ENCODE measurements at places on chromosomes 2 and 18.

DNA sequence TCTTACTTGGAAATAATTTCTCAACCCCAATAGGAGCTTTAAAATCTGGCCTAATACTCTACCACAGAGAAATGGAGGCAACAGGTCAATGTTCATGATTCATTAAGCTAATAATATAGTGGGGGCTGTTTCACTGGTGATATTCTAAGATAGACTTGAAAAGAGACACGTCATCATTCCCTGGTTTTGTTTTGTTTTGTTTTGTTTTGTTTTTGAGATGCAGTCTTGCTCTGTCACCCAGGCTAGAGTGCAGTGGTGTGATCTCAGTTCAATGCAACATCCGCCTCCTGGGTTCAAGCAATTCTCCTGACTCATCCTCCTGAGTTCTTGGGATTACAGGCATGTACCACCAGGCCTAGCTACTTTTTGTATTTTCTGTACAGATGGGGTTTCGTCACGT lies 37.5 kb upstream of the SOS1 start:
- DNase-seq = no peak

- no peak for DNase-seq
Observed at GRCh38 chr2:207682557-207682956, 28.9 kb upstream of the CCNYL1 start.

DNA sequence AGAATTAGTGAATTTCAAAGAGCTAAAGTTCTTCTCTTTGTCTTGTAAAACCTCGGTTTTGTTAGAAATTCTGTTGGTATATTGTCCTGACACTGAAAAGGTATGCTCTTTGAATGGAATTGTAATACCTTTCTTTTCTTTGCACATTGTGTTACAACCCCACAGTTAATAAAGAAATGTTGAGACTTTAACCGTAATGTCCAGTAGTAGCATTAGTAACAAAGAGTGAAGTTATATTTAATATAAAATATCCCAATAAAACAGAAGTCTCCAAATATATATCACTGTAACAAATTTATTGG lies 69.8 kb downstream of the EHBP1 start:
- no peak for DNase-seq

DNA sequence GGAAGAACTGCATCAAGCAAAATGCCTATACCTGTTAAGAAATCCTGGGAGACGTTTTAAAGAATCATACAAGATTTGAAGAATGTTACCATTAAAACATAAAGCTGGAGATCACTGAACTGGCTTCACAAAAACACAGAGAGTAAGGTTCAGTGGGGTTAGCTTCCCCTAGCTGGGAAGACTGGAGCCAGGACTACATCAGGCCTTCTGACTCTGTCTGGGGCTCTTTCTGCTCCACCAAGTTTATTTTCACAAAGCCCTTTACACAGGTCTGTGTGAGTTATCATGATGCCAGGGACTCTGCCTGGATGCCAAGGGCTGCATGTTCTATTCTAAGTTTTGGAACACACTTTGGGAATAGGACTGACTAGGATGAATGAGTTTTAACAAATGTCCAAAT lies 47.3 kb upstream of the DNER start:
- DNase-seq = no peak

DNA sequence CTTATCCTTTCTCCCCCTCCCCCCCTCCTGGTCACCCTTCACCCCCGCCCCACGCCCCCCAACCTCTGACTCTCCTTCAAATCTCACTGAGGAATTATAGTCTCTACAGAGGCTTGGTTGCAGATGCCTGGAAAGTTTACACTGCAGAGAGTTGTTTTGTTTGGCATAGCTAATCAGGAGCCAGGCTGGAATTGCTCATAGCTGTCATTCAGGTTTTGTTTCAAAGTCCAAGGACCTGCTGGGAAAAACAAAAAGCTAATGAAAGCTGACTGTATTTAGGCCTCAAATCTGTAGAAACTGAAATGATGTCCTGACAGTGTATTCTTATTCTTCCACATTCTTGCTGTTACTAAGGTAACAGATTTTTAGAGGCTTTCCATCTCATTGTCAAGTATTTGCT lies 22.6 kb downstream of the GREB1L start:
- DNase-seq = peak; percentile 48

GRCh38 chr2:105438104-105438929 lies 39.5 kb upstream of the FHL2 start:
- no peak for DNase-seq

- DNase-seq = no peak
Observed at GRCh38 chr18:65175681-65176080, 575.1 kb upstream of the CDH7 start.

DNA sequence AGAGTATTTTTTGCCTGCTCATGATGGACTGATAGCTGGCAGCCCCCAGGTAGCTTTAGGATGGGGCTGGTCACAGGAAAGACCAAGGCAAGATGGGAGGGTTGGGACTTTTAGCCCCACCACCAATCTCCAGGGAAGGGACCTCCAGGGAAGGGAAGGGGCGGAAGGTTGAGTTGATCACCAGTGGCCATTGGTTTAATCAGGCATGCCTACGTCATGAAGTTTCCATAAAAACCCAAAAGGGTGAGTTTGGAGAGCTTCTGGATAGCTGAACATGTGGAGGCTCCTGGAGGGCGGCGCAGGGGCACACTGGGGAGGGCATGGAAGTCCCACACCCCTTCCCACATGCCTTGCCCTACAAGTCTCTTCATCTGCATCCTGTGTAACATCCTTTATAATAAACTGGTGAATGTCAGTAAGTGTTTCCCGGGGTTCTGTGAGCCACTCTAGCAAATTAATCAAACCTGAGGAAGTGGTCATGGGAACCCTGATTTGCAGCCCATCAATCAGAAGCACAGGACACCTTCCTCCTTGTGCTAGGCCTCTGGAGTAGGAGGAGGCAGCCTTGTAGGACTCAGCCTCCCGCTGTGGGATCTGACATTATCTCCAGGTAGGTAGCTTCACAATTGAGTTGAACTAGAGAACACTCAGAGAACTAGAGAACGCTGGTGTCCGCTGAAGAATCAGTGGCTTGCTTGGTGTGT lies 30.3 kb downstream of the RAB31 start:
- DNase-seq = no peak

DNA sequence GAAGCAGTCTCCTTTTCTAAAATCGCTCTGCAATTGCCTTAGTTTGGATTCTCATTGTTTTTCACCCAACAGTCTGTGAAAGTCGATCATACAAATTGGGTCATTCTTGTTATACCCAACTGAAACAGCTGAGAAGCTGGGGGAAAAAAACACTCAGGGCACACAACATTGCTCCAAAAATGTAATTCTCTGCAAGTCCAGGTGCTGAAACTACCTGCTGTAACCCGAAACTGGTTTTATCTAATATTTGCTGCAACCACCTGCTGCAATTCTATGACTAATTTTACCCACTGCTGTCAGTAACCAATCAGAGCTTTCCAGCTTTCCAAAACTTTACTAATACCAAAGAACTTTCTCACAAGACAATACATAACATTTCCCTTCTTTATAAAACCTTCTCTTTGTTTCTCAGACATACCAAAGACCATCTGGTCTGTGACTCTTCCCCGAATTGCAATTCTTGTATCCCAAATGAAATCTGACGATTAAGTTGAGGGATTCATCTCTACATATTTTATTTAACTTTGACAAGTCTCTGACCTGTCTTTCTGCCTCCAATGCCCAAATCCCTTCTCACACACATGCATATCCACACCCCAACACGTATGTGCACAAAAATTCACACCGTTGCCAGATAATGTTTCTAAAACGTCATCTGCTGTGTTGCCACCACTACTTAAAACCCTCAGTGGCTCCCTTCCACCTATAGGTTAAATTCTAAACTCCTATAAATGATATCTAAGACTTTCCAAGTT lies 198.3 kb downstream of the PIEZO2 start:
- no peak for DNase-seq

GRCh38 chr18:45652303-45653080 lies 37.2 kb downstream of the SLC14A2 start:
- DNase-seq = no peak

DNA sequence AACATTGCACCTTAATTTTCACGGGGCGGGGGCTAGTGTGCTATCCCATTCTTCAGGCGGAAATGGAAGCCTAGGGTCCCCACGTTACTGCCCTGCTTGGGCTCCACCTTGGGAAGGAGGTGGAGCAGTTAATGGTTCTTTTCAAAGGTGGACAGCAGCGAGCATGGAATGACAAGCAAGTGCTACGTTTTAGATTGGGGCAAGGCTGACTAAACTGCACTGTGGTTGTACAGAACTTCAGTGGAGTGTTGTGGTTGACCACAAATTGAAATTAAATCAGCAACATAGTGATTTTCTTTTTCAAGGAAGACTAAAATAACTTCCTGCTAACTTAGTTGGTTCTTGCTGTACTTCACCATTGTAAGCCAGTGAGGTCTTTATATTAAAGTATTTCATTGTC lies 47.0 kb downstream of the CHRNA1 start:
- no peak for DNase-seq

GRCh38 chr2:220148471-220149248 lies 521.2 kb downstream of the SLC4A3 start:
- DNase-seq = no peak

DNA sequence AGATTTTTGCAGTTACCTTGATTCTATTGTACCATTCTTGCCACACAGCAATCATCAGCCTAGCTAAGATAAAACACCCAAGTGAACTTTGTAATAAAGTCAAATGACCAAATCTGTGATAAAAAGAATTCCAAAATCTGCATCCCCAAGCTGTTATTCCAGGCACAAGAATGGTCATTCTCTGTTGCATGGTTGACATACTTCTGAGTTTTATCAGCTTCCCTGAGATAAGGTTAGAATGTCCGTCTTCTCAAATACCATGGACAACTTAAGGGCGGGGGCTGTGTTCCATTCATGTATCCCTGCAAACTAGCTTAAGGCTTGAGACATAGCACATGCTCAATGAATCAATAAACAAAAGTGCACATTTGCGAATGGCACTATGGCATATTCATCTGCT lies 8.1 kb upstream of the BMP10 start:
- DNase-seq = no peak

GRCh38 chr2:7346336-7346735 lies 429.1 kb downstream of the RNF144A start:
- DNase-seq = no peak

- no peak for DNase-seq
Observed at GRCh38 chr2:25430556-25430955, 88.8 kb upstream of the DNMT3A start.

DNA sequence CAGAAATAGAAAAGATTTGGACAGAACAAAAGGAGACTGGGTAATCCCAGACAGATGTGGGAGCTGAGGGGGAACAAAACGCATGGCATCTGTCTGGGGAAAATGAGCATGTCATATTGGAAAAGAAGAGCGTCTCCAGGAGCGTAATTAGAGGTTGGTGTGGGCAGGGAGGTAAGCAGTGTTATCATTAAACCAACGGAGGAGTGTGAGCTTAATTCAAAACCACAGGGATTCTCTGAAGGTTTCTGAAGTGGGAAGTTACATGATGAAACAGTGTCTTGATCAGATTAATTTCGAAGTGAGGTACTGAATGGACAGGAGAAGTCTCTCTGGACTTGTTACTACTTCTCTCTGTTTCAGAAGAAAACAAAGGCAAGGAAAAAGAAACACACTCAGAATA lies 53.3 kb downstream of the DTNB start:
- DNase-seq = no peak

- DNase-seq = no peak
Observed at GRCh38 chr18:4125627-4126230, 329.4 kb downstream of the DLGAP1 start.

GRCh38 chr2:120291401-120292311 lies 39.0 kb downstream of the RALB start:
- DNase-seq = no peak

GRCh38 chr2:136917411-136917881 lies 152.1 kb downstream of the THSD7B start:
- peak; percentile 12 for DNase-seq

GRCh38 chr2:205580212-205580987 lies 101.9 kb upstream of the NRP2 start:
- no peak for DNase-seq

- DNase-seq = no peak
Observed at GRCh38 chr2:71889759-71890684, 257.6 kb downstream of the CYP26B1 start.
